Posterior vena cava (tissue), 2 donors: ENCODE measurements at places on chromosomes 12 and 14. TPM values are rescaled to one million over a fixed set of nuclear protein-coding genes. Genes with fewer than 3 reads are reported as not detected.

The B4GALNT1 gene
- 6.0 TPM for total RNA-seq

The NFATC4 gene
- total RNA-seq, result 87.2 TPM

The FOXA1 gene
- 0.23 TPM for total RNA-seq

The FAM181A gene
- total RNA-seq, result not detected

- no peak for DNase-seq
Observed at GRCh38 chr12:128791395-128792322, 32.1 kb downstream of the SLC15A4 start.

- no peak for DNase-seq
Observed at GRCh38 chr14:42214981-42215491, 608.4 kb downstream of the LRFN5 start.

- DNase-seq, result no peak
Observed at GRCh38 chr12:115922952-115923564, 354.4 kb downstream of the MED13L start.

DNA sequence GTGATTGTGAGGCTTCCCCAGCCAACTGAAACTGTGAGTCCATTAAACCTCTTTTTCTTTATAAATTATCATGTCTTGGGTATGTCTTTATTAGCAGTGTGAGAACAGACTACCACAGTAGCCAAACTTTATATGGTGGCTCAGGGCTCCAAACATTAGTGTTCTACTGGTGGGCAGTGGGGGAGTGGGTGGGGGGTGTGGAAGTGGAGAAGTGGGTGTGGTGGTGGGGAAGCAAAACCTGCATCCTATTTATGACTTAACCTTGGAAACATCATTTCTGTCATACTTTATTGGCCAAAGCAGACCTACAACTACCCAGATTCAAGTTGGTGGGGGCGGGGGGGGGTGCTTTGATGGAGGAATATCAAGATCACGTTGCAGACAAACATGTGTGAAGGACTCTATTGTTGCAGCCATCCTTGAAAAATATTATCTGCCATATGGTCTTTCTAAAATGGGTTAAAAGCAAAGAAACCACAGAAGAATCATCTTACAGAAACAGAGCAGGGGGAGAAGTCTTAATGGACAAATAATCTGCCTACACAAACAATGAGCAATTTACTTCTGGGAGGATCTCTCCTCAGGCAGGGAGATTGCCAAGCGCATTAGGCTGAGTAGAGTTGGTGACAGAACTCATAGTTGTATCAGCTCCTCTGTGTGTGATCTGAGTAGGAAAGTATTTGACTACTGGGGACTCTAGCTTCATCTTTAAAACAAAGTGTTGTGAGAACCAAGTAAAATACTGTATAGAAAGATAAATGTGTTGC is 1.4 kb upstream of the PWP1 start:
- DNase-seq, result no peak

DNA sequence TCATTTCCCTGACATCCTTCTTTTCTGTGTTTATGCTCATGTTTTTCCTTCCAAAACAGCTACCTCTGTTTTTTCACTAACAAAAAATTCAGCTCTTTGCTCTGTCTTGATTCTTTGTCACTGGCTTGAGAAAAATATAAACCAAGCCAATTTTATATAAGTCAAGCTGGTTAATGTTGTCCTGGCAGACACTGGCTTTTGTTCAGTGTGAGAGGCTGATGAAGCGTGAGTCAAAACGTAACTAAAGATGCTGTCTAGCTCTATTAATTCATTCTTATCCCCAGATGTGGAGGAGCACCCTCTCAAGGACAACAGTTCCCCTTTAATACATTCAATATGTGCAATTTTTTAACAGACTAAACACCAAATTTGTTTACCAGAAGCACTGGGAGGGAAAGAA is 15.8 kb downstream of the TSPAN8 start:
- no peak for DNase-seq

DNA sequence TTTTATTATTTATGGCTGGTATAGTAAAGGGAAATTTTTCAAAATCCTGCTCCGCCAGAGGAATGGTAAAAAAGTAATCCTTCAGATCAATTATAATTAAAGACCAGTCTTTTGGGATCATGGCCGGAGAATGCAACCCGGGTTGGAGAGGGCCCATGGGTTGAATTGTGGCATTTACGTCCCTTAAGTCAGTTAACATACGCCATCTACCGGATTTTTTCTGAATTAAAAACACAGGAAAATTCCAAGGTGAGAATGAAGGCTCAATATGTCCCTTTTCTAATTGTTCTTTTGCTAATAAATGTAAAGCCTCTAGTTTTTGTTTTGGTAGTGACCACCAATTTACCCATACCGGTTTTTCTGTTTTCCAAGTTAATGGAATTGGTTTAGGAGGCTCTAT is 602.8 kb downstream of the ALG10 start:
- DNase-seq, result no peak
